ENCODE measurements at places on chromosomes 7 and 10. TPM values are rescaled to one million over a fixed set of nuclear protein-coding genes. Genes with fewer than 3 reads are reported as not detected.

Gene SPDYE5
- total RNA-seq: not detected

Gene LRRC18
- total RNA-seq: not detected

DNA sequence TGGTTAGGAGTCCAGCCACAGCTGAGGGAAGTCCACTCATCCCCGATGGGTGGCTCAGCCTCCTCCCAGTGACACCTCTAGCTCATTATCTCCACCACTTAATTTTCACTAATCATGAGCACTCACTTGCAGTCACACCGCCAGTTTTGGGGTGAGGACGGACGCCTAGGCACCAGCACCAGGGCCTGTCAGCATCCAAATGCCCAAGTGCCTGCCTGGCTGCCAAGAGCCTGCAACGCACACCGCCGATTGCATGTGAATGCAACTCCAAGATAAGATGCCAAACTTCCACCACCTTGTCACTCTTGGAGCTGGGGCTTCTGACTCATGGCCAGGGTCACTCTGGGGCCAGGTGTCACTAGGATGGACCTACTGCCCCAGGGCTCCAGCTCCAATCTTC is 24.4 kb upstream of the SMARCD3 start:
- DNase-seq: no peak

- DNase-seq: no peak
Measured at GRCh38 chr10:120115959-120116358, 223.4 kb downstream of the SEC23IP start.

GRCh38 chr7:124662937-124663336 is 102.7 kb downstream of the GPR37 start:
- DNase-seq: no peak

DNA sequence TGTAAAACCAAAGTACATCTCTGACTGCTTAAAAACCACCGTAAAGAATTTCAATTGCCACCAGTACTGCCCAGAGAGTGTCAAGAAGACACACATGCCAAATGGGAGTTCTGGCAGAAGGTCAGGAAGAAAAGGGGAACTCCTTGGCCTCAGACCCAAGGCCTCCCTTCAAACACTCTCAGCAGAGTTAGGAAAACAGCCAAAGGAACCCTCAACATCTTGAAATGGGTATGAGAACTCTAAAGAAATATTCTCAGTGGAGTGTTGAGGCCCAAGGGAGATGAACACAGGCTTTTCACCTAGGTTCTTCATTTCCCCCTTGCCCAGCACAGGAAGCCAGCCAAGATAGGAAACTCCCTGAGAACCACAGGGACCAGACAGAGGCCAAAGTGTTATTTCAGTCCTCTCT is 96.1 kb upstream of the ASAH2 start:
- no peak for DNase-seq

GRCh38 chr7:30896036-30896435 is 15.6 kb upstream of the AQP1 start:
- DNase-seq: no peak

GRCh38 chr10:33271969-33272583 is 62.4 kb downstream of the NRP1 start:
- DNase-seq: no peak

DNA sequence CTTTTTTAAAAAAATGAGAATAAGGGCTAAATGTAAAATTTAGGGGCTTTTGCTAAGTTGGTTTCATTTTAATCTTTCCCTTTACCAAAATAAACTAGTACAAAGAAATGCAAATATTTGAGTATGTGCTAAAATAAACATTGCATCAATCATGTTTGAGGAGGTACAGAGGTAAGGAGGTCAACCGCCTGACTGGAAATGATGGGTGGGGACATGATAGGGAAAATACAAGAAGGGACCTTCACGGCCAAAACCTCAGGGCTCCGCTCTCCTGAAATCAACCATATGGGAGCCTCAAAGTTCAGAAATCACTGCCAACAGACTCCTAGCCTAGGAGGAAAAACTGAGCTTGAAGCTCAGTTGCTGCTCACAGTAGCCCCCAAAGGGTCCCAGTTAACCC is 207.6 kb downstream of the AHR start:
- DNase-seq: no peak

- DNase-seq: no peak
Measured at GRCh38 chr7:94510582-94511496, 1.2 kb downstream of the CASD1 start.

DNA sequence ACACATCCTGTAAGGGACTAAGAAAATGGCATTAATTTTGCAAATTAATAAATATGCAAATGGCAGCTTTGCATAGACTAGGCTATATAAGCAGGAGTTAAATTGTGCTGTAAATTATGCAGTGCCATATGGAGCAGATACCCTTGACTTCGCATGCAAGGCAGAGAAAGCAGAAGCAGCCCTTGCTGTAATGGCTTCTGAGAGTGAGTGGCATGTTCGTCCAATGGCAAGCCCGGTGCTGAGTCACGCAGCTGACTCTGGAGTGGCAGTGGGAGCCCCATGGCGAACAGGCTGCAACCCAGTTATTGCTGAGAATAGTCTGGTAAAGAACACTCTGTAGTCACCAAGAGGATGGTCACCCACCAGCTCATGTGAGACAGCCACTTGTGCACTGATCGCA is 1186.5 kb downstream of the TYW1 start:
- no peak for DNase-seq

- no peak for DNase-seq
Measured at GRCh38 chr10:133401981-133402725, 8.2 kb downstream of the MTG1 start.

DNA sequence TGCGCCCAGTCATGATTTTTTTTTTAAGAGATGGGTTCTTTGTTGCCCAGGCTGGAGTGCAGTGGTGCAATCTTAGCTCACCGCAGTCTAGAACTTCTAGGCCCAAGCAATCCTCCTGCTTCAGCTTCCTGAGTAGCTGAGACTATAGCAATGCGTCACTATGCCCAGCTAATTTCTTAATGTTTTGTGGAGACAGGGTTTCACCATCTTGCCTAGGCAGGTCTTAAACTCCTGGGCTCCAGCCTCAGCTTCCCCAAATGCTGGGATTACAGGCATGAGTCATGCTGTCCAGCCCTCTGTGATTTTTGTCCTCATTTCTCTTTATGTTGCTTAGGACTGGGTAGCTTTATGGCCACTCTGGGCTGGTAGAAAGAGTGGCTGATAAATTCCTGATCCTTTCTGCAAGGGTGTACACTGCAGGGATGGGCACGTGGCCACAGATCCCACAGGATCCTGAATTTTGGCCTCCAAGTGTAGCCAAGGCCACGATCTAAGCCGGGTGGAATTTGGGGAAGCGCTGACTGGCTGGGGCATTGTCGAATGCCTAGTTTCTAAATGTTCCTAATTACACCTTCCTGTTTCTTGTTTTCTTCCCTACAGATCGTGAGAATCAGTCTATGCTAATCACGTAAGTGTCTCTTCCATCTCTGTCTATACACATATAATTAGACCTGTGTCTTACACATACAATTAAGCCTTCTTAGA is 24.1 kb upstream of the MYH16 start:
- no peak for DNase-seq

DNA sequence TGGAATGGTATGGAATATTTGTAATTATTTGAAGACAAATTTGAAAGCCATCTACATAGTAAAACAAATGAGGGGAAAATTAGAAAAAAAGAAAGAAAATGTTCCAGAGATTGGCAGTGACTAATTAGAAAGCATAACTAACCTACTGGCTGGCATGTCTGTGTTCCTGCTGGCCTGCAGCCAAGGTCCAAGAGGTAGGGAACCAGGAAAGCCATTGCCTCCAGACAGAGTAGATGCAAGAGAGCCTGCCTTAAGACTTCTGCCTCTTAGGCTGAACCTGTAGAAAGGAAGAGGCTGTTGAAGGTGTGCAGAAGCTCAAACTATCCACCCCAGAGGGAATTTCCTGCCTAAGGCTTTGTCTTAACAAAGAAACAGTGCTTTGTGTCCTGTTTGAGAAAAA is 982.0 kb downstream of the SORCS1 start:
- DNase-seq: no peak

GRCh38 chr10:35006836-35007235 is 83.3 kb downstream of the CUL2 start:
- DNase-seq: no peak

GRCh38 chr7:95684505-95684904 is 87.8 kb upstream of the DYNC1I1 start:
- no peak for DNase-seq

- no peak for DNase-seq
Measured at GRCh38 chr10:37736120-37736519, 121.3 kb downstream of the ZNF248 start.

Measured in omental fat pad (tissue), 4 donors.